ENCODE measurements at places on chromosomes 4 and X.

GRCh38 chr4:95761426-95761825 is 78.5 kb upstream of the PDHA2 start:
- DNase-seq, result no peak

DNA sequence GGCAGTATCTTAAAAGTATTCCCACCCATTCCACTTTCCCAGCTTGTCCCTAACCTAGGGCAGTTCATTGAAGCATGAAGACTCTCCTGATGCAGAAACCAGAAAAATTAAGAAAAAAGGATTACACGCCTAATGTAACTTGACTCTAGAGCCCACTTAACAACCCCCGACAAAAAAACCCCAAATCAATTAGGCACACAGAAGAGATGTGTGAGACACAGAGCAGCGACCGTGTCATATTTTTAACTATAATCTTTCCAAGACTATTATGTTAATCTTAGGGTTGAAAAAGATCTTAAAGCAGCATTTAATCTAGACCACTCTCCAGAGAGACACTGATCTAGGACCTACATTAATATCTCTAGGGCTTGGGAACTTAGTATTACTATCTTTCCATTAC is 1.3 kb downstream of the YTHDC1 start:
- no peak for DNase-seq

DNA sequence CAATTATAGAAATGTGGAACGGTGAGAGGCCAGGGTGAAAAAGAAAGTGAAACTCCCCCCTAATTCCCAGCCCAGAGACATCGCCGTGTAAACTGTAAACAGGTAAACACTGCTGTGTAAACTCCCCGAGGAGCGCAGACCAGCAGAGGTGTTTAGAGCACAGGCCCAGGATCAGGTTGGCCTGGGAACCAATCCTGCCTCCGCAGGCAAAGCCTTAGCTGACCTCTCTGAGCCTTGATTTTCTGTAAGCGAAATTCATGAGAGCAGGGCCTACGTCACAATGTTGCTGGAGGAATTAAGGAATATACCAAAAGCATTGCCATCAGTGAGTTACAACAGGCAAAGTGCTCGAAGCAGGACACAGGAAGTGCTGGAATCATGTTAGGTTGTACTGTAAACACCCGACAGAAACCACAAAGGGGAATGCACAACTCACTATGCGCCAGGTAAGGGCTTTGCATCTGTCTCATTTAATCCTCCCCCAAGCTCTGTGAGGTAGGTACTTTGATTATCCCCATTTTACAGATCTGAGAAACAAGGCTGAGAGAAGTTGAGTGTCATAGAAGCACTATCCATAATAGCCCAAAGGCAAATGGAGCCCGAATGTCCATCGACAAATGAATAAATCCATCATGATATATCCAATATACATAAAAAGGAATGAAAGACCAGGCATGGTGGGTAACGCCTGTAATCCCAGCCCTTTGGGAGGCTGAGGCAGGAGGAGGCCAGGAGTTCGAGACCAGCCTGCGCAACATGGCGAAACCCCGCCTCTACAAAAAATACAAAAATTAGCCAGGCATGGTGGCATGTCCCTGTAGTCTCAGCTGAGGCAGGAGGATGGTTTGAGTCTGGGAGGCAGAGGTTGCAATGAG is 30.7 kb upstream of the KIAA0232 start:
- no peak for DNase-seq

DNA sequence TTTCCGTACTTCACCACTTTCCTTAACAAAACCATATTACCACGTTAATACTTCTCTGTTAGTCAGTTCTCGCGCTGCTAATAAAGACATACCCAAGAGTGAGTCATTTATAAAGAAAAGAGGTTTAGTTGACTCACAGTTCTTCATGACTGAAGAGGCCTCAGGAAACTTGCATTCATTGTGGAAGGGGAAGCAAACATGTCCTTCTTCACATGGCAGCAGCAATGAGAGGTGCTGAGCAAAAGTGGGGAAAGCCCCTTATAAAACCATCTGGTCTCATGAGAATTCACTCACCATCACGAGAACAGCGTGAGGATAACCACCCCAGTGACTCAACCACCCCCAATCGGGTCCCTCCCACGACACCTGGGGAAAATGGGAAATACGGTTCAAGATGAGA is 289.8 kb upstream of the CLNK start:
- no peak for DNase-seq

Data from activated T-cell treated with anti-CD3 and anti-CD28 coated beads, Interleukin-2, amount 50 U/mL, for 24 hours (primary cell).